ENCODE measurements at places on chromosomes 1 and 21. TPM values are rescaled to one million over a fixed set of nuclear protein-coding genes. Genes with fewer than 3 reads are reported as not detected.

DNA sequence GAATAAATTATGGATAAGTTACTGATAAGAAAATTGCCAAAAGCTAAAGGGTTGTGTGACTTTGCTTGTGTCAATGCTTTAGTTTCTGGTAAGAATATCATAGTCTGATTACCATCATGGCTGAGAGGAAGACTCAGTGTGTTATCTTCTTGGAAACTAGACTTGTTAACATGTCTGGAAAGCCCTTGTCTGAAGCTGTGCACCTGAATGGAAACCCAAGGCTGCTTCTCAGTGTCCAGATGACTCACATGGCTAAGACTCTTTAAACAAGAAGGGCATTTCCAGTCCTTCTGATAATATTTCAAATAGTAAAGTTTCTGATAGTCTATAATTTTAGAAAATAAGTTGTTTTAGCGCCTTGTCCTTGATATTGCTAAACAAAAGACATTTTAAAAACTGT is 1092.7 kb downstream of the PLA2G4A start:
- no peak for DNase-seq

Gene PTPN7
- 29.4 TPM for total RNA-seq

- no peak for DNase-seq
These were observed 100.0 kb upstream of the SLC44A3 start for GRCh38 chr1:94719926-94720793.

Gene FASLG
- not detected for total RNA-seq

DNA sequence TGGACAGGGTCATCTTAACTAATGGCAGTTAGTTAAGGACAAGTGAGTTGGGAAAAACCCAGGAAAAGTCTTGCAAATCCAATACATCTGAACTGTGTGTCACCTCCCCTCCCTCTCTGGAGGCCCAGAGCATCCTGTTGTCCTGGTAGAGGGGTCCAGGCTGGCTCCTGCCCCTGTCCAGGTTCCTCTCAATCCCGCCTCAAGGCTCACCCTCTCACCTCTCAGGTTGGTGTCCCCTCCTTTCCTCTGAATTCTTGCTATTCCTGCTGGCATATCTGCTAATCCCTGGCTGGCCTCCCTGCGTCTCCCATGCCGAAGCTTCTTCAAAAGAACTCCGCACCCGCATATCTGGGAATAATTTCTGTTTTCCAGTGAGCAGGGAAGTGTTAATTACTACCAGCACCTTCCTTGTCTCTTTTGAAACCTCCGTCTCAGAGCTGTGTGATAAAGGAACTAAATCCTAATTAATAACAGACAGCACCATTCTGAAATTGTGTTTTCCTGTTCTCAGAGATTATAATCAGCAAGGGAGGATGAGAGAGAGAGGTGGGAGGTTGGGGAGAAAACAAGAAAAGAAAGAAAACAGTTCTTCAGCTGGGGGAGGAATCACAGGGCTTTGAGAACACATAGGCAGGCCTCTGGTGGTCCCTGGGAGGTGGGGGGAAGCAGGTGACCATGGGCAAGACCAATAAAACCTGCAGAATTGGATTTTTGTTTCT is 568.0 kb downstream of the PTPRU start:
- DNase-seq, result no peak

DNA sequence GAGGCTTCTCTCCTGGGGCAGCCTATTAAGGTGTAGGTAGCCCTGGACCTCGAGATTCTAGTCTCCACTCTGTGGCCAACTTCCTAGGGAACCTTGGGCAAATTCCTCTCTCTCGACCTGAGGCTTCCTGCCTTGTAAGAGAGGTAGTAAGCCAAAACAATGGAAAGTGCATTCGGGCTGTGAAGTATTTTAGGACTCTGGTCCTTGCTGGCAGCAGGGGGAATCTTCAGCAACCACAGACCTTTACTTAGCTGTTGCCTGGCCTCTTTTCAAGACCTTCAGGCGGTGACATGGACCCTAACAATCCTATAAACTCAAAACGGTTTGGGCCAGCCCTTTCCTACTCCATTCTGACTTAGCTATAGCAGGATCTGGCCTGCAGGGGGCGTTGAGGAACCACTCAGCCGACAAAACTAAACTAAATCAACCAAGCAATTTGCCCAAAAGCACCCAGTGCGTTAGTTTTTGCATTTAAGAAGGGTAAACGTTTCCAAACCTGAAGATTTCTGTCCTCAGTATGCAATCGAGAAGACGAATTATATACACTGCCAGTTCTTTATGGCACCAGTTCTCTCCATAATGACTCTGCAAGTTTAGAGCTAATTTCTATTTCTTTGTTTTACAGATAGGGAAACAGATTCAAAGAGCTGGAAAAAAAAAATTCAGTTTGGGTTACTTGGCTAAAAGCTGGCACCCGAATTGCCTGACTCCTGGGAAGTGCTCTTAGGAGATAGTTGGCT is 10.9 kb upstream of the SESN2 start:
- peak; percentile 69 for DNase-seq

GRCh38 chr1:53410100-53410541 is 49.1 kb upstream of the DMRTB1 start:
- no peak for DNase-seq

DNA sequence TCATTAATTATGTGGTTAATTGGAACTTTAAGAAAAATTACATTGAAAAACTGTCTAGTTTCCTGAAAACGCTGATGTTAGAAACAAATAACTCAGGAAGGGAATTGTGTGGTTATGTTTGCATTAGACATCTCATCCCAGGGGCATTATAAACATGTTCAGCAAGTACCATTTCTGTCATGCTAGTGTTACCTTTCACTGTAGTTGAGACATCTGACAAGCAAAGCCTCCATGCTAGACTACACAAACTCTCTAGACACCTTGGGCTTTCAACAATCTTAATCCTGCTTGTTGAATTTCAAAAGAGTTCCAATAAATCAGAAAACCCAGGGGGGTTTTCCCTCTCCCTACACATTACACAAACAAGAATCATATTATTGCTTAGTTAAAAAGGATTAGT is 536.8 kb downstream of the KCNT2 start:
- DNase-seq, result no peak

DNA sequence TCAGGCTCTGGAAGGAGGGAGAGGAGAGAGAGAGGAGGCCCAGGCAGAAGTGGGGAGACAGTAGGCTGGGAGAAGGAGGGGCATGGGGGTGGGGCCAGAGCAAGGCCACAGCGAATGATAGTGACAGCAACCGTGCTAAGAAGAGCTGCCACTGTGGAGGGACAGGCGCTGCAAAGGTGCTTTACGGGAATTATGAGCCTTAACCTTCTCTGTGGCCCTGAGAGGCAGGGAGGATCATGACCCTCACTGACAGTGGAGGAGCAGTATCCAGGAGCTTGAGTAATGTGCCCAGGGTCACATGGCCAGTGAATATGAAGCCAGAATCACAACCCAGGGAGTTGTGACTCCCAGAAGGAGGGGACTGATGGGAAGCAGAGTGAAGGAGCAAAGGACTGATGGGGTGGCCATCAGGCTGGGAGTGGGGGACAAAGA is 53.4 kb upstream of the RPL11 start:
- no peak for DNase-seq

DNA sequence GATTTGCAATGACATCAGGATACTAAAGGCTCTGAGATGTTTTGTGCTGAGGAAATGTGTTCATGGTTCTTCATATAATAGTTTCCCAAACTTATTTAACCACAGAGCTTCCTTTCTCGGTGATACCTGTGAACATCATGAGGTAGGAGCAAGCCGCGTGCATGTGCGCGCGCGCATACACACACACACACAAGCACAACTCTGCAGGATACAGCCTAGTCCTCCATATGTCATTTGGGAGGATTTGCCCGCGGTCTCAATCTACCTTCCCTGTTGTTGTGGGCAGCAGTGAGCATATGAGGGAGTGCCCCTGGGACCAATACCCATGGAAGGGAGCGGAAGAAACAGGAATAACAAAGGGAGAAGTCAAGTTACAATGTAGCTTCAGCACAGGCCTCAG is 12.2 kb upstream of the TTC4 start:
- no peak for DNase-seq

Gene C8B
- total RNA-seq, result not detected

DNA sequence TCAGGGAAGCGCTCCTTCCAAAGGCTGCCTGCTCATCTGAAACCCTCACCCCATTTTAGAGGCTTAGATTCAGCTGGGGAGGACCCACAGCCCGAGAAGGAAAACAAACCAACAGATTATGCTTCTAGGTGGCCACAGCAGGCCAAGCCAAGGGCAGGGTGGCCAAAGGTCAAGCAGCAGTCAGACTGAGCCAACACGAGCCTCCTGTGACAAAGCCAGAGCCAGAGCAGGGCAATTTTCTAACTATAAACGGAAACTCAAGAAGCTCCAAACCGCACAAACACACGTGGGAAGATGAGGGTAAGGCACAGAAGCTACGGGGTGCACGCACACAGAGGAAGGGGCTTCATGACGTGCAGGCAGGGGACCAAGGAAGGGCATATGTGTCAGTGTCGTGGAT is 64.1 kb downstream of the PLEKHA6 start:
- no peak for DNase-seq

DNA sequence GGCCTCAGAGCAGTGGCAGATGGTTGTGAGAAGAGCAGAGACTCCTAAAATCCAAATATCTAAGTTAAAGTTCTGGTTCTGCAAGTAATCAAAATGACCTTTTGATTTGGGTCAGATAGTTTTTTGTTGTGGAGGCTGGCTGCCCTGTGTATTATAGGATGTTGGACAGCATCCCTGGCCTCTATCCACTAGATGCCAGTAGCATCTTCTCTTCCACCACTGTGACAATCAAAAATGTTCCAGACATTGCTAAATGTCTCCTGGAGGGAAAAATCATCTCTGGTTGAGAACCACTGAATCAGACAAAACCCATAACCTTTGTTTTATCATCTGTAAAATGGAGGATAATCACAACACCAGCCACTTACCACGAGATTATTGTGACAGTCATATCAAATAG is 5.9 kb upstream of the DPT start:
- no peak for DNase-seq

DNA sequence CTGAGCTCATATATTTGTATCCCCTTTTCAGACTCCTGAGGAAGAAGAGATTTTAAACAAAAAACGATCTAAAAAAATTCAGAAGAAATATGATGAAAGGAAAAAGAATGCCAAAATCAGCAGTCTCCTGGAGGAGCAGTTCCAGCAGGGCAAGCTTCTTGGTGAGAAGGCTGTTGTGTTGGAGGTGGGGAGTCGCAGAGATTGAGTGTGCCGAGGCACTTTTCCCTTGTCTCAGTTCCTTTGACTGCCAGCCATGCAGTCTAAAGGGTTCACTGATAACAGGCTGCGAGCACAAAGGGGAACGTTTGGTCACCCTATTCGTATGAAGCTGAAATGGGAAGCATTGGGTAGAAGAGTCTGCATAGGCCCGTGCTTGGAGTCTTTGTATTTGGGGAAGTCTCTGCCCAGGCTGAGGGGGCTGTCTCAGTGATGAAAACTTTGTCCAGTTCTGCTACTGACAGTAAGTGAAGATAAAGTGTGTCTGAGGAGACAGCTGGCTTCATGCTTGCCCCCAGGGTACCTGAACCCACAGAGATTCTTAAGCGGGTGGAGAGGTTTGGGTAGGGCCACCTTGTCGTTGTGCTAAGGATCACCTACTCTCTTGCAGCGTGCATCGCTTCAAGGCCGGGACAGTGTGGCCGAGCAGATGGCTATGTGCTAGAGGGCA is 2.8 kb downstream of the RPS8 start:
- no peak for DNase-seq

- DNase-seq, result no peak
These were observed 2.4 kb upstream of the PRAMEF18 start for GRCh38 chr1:13228343-13228781.

Gene PRPF38A
- total RNA-seq, result 75.6 TPM

Gene GJA8
- total RNA-seq, result not detected

DNA sequence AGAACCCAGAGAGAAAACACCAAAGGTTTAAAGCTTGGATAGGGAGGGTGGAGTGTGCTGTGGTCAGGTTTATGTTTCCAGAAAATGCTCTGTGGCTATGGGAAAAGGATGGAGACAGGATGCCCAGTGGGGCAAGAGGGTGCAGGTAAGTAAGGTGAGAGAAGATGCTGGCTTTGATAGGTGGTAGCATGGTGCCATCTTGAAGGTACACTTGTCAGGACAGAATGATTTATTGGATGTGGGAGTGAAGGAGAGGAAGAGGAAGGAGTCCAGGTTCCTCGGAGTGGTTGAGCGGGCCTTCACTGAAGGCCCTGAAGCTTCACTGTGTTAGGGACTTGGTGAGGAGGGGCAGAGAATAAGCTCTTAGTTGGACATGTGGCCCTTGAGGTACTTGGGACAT is 3.6 kb downstream of the PTPRF start:
- no peak for DNase-seq

Gene KRTAP19-2
- not detected for total RNA-seq

- DNase-seq, result no peak
These were observed 165.8 kb downstream of the CLEC20A start for GRCh38 chr1:178330848-178331497.

GRCh38 chr1:17393230-17393629 is 21.2 kb downstream of the PADI6 start:
- no peak for DNase-seq

- no peak for DNase-seq
These were observed 6.3 kb downstream of the JMJD4 start for GRCh38 chr1:227728892-227729143.

Gene KCNJ9
- not detected for total RNA-seq

Gene DIRAS3
- total RNA-seq, result not detected

Gene PTPRF
- total RNA-seq, result 0.10 TPM

GRCh38 chr1:1672181-1672965 is 13.6 kb upstream of the CDK11B start:
- DNase-seq, result no peak

DNA sequence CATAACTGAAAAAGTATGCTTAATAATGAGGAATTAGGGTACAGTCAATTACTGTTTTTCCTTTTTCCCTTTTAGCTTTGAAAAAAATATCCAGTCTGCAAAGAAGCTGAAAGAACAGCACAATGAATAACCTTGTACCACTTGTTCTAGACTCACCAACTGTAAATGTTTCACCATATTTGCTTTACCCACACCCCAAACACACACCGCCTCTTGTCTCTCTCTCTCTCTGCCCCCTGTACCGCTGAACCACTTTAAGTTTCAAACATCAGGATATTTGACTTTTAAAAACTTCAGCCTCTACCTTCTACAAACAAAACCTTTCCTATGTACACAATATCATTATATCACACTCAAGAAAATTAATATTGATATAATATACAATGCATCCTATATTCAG is 197.1 kb downstream of the COP1 start:
- DNase-seq, result no peak

- DNase-seq, result no peak
These were observed 9.0 kb downstream of the FAM20B start for GRCh38 chr1:179034720-179035119.

- DNase-seq, result no peak
These were observed 5.3 kb upstream of the SRP9 start for GRCh38 chr1:225772323-225772768.
